ENCODE measurements at places on chromosomes 3 and 15.

DNA sequence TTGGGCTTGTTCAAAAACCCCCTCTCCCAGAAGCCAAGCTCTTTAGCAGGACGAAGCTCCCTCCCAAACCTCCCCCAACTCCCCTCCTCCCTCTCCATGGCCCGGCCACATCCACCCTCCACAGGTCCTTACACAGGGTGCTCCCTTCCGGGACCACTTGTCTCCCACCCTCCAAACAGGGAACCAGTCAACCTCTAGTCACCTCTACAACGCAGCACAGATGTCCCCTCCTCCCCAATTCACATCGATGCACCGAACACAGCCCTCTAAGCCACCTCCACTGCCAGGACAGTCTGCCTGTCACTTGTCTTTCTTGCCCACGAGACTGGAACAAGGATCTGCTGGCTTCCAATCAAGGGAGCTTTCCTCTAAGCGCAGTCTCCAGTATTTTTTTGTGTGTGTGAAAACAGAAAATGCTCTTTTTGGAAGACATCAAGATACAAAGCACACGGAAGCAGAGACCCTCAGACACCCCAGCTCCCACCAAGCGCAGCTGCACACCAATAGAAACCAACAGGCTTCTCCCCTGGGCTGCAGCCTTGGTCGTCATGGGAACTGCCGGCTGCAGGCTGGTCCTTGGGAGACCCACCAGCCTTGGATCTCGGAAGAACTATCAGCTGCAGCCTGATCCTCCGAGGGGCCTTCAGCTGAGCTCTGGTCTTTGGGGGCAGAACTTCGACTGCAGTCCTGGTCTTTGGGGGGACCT lies 26.5 kb downstream of the IQSEC1 start:
- no peak for DNase-seq

DNA sequence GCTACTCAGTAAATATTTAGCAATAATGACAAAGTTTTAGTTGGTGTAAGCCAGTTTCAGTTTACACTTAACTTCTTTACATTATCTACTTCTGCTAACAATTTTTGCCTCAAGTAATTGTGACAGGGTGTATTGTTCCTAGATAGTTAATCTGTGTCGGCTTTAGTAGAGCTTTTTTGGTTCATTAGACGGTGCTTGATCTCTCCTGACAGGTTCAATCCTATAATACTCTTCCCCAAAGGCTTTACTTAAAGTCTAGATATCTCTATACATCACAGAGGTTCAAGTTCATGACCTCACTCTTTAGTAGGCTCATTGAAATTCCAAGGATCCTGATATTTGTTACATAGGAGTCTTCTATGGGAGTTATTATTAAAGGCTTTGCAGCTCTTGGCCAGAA lies 365.6 kb upstream of the DPPA4 start:
- no peak for DNase-seq

- DNase-seq: no peak
These were observed 38.1 kb upstream of the NECTIN3 start for GRCh38 chr3:111033470-111034050.

DNA sequence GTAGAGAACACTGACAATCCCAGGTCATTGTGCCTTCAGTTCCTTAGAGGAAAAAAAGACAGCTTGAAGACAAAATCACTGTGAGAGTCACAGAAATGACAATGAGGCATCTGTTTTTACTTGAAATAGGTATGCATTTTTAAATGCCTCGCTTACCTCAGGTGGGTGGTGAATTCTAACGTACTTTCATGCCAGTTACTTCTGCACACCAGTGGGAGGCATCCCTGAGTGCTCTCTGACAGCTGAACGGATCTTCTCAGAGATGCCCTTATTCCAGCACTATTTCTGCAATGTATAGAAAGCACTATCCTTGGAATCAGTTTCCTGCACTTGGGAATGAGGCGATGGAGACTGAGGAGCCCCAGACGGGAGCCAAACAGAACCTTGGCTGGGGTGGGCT lies 16.2 kb downstream of the DPH3 start:
- DNase-seq: no peak

- DNase-seq: no peak
These were observed 8.1 kb downstream of the ARIH1 start for GRCh38 chr15:72482275-72482674.

DNA sequence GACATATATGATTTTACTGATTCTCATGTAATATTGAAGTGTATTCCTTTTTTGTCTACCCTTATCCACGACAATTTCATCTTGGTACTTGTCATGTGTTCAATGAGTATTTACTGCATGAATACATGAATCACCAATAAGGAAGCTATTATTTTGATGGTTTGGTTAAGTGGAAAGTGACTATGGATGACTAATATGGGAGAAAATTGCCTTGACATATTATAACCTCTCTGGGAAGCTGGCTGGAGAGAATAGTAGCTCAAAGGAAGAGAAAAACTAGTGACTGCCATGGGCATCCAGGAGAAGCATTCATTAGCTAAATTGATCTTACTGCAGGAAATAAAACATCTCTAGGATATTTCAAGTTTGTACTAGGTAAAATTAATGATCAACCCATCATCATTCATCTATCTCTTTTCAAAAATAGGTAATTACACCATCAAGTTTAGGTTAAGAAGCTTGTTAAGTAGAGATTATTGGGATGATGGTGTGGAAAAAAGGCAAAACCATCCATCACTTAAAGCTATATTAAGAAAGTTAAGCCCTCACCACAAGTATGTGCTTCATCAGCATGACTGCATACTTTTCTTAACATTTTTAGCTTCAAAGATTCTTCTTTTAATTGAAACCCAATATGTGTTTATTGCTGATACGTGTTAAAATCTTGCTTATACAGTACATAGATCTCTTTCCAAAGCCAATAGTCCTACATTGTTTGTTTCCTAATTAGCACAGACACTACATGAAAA lies 455.2 kb upstream of the ARPP21 start:
- DNase-seq: no peak

GRCh38 chr15:100042558-100042957 lies 299.2 kb downstream of the ADAMTS17 start:
- no peak for DNase-seq

DNA sequence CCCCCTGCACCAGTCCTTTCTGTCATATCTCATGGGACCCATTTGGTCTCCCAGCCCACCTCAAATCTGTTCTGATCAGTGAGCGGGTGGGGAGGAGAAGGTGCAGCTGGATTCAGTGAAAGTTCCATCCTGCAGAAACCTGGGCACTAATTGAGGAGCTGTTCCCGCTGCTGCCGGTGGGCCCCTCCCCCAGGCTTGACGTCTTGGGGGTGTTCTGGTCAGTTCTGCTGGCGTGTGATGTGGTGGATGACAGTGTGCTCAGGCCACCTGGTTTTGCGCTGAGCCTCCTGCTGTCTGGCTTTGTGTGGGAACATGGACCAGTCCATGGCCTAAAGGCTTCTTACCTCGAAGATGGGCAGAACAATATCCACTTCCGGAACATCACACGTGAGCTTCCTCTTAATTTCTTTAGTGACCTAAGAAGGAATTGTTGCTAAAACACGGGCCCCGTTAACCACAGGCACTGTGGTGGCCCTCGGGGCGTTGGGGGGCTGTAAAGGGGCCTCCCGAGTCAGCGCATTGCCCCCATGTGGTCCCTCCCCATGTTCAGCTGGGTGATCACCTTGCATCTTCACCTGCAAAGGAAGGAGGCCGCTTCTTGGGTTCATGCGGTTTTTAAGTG lies 59.7 kb downstream of the RGMA start:
- DNase-seq: no peak

- DNase-seq: no peak
These were observed 74.8 kb upstream of the PIAS1 start for GRCh38 chr15:67979281-67979680.

DNA sequence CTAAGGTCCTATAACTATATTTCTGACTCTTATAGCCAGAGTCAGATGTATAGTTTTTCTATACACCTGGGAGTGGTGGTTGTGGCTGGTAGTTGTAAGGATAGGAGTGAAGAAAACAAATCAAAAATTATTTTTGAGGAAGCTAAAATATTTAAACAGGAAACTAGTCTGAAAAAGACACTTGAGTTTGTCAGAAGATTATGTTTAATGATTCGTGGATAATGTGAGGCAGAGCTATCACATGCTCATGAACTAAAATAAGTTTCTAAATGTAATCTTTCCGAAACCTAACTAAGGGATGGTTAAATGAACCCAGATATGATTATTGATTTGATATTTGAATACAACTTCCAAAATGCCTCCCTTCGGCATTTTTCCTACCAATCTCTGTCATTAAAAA lies 30.4 kb downstream of the GABRR3 start:
- no peak for DNase-seq

DNA sequence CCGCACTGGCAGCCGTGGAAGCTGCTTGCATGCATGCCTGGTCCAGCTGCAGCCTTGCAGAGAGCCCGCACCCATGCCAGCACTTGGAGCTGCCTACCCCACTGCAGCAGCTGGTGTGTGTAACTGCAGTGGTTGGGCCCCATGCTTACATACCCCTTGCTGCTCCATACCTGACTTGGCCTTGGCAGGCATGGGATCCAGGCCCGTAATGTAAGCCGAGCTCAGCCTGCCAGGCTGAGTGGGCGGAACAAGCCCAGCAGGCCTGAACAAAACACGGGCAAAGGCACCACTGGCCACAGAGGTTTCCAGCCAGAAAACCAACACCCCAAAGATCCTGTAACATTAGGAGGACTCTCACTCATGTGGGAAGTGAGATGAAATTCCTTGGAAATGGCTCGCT lies 48.3 kb downstream of the SLC6A20 start:
- no peak for DNase-seq

DNA sequence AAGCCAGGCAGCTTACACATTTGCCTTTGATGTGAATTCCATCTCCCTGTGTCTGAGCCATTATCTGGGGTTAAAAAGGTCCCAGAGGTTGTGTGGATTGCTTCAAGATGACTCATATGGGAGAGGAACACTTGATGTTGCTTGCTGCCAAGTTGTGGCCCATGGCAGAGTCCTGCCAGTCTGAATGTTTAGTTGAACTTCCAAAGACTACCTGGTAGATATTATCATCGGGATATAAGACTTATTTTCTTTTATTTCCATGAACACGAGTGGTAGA lies 85.6 kb downstream of the TJP1 start:
- DNase-seq: no peak

DNA sequence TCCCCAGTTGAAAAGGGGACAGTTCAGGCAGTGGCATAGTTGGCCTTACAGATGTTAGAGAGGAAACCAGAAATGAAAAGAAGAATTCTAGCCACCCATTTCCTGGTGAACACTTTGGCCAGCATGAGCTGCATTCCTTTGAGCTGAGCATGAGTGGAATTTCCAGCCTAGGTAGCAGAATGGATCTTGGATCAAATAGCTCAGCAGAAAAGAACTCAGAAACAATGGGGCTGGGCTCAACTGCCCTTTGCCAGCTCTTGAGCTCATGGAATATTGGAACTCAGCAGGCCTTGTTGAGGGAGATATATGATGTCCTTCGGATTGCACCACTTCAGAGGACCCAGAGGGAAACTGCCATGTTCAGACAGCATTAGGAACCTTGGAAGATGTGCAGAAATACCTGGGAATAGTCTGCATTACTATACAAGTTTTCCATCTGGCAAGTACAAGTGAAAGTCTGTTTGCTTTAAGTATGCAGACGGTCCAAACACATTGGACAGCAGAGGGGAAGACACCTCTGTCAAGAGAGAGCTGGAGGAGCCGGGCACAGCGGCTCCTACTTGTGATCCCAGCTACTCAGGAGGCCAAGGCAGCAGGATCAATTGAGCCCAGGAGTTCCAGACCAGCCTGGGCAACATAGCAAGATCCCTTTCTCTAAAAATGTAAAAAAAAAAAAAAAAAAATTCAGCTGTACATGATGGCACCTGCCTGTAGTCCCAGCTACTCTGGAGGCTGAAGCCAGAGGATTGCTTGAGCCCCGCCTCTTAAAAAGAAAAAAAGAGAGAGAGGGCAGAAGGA lies 3.1 kb upstream of the CDV3 start:
- DNase-seq: no peak

DNA sequence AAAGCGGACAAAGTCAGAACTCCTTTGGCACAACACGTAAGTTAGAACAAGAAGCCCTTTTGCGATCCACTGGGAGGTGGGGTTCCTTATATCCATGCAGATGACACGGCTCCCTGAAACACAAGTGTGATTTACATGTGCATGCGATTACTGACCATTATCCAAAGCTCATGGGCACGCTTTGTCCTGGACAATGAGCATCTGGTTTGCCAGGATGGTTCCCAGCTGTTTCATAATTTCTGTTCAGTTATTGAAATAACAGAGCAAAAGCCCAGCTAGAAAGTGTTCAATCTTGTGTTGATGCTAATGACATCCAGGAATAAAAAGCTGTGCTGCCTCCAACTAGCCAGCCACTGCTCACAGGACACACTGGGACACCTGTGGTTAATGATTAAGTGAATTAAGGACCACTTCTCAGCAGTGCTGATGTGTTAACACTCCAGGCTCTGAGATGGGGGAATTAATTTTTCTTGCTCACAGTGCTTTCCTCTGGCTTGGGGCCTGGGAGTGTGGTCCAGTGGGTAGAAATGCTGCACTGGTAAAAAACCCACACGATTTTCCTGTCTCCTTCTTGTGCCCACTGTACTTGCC lies 123.1 kb upstream of the SLC2A2 start:
- no peak for DNase-seq

GRCh38 chr3:134803051-134803505 lies 8.0 kb downstream of the EPHB1 start:
- DNase-seq: no peak

DNA sequence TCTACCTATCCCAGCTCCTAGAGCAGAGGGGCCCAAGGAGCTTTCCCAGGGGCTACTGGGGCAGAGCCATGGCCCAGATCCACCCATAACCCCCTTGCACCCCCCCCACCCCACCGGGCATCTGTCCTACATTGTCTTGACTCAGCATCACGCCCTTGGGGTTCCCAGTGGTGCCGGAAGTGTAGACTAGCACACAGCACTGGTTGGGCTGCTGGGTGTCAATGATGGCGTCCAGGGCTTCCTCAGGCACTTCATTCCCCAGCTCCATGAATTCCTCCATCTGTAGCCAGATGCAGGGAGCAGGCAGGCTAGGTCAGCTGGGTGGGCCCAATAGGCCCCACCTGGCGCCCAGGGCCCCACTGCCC lies 33.2 kb downstream of the IDH3A start:
- no peak for DNase-seq

DNA sequence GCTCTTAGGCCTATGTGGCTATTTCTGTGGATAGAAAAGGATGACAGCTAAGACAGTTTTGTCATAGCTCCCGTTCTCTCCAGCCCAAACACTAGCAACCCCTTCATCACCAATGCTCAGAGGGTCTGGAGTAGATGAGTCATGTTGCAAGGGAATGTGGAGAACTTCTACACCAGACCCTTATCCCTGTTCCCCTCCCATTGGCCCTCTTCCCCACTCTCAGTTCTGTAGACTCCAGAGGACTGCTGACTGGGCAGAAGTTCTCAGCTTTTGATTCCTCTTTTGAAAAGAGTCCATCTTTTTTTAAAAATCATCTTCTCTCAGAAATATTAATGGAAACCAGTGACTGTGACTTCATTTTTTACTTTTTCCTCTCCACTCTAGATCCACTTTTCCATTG lies 2.4 kb upstream of the MYZAP start:
- no peak for DNase-seq

GRCh38 chr15:48397841-48398240 lies 66.6 kb downstream of the DUT start:
- no peak for DNase-seq

- DNase-seq: no peak
These were observed 126.6 kb downstream of the ZNF609 start for GRCh38 chr15:64586984-64587383.
